T-helper 17 cell (primary cell): ENCODE measurements at places on chromosomes 2 and 18.

- no peak for DNase-seq
Observed at GRCh38 chr2:229141424-229142025, 129.6 kb downstream of the PID1 start.

GRCh38 chr2:127884436-127884835 is 1.3 kb downstream of the AMMECR1L start:
- DNase-seq: no peak

GRCh38 chr2:47941936-47942335 is 35.6 kb upstream of the FBXO11 start:
- no peak for DNase-seq

- DNase-seq: no peak
Observed at GRCh38 chr2:219104107-219105035, 43.6 kb upstream of the IHH start.

- no peak for DNase-seq
Observed at GRCh38 chr2:200042944-200043343, 87.6 kb downstream of the MAIP1 start.

- no peak for DNase-seq
Observed at GRCh38 chr2:218961651-218962570, 2.4 kb downstream of the CDK5R2 start.

DNA sequence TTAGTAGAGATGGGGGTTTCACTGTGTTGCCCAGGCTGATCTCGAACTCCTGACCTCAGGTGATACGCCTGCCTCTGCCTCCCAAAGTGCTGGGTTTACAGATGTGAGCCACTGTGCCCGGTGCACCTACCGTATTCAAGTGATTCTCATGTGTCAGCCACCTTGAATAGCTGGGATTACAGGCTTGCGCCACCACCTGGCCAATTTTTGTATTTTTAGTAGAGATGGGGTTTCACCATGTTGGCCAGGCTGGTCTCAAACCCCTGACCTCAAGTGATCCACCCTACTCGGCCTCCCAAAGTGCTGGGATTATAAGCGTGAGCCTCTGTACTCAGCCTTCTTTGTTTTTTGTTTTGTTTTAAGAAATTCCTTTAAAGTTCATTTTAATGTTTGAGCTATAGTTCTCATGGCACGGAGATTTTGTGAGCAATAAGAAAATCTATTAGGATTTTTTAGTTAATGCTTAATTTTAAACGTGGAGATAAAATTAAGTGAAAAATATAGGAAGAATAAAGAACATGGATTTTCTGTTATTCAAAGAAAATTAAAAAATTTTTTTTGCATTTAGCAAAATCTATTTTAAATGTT is 242.6 kb downstream of the PHLPP1 start:
- DNase-seq: no peak

DNA sequence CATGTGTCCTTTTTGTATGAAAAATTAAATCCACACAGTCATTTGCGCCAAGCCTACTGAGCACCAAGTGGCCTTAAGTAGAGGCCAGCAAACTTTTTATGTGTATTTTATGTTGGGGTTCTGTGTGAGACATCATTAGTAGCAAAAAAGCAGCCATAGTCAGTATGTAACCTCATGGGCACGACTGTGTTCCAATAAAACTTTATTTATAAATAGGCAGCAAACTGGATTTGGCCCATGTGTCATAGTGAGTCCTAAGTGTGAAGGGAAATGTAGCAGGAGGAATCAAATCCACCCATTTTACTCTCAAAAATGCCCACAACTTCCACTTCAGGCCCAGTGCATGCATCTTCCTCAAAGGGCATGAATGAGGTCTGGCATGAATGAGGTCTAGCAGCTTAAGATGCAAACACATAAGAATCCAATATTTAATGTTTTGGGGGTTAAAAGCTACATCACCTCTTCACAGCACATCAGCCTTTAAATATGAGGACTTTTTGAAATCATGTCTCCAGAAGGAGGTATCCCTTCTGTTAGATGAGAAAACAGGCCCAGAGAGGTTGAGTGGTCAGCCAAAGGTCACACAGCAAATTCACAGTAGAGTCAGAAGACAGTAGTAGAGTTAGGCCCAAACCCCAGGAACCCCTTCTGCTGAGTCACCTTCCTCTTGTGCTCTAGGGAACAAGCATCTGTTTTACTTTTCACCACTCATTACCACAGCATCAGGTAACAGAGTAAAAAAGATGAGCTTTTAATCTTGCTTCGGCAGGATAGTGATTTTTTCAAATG is 45.6 kb downstream of the MREG start:
- DNase-seq: no peak

DNA sequence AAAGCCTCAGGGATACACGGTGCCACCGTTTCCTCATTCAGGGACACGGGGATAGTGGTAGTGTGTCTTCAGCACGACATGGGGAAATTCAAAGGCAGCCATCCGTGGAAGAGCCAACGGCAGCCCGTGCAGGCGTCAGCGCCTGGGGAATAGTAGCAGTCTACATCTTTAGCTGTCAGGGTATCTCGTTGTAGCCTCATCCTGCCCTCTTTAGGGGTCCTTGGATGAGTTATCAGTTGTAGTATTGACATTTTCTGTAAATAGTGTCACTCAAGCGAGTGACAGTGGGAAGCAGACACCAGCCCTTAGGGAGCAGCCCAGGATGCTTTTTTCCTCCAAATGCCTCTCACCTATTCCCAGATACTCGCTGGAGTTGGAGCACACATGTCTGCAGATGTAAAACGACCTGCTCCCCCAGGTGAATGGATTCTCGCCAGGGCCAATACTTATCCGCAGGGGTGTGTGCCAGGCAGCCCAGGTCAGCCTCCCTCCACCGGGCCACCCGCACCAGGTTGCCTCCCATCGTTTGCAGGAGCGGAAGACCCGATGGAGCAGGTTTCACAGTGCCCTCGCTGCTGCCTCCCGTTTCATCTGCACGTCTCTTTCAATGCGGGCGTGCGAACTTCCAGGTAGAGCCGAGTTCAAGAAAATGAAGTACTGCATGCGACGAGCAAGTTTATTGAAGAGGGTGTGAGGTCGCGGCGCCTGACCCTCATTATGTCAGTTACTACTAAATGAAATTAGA is 41.0 kb downstream of the AGAP1 start:
- DNase-seq: no peak
